ENCODE measurements at places on chromosomes 2 and 18.

DNA sequence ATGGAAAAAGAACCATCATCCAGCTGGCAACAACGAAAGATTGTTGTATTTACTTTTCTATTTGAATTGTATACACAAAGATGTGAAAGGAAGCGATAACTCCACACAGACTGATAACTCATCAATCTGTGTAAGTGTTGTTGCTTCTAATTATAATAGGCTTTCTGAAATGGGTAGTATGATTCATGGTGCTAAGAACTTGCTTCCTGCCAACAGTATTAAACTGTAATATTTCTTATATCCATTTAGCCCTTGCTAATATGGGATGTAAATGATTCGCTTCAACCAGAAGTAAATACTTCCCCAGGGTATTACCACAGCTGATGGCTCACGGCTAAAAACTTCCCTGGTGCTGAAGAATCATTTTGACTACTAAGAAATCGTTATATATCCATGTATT is 70.2 kb downstream of the TMEM163 start:
- no peak for DNase-seq

GRCh38 chr2:215772634-215773563 is 240.5 kb downstream of the MREG start:
- DNase-seq: no peak

- no peak for DNase-seq
Observed at GRCh38 chr2:135948642-135949355, 36.6 kb downstream of the DARS1 start.

DNA sequence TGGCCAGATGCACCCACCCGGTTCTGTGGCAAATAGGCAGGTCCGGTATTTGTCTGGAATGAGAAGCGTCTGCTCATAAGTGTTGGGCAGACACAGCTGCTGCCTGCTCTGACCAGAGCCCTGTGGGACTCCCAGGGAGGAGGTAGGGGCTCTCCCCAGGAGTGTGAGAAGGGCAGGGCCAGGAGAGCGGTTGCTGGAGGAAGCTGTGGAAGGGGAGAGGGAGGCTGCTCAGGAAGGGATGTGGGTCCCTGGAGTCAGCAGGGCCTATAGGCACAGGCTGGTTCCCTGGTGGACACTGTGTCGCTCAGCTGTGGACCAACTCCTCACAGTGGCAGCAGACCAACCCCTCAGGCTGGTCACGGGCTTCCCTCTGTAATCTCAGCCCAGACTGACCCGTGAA is 109.2 kb downstream of the DYSF start:
- no peak for DNase-seq

GRCh38 chr2:83340424-83340823 is 1118.7 kb downstream of the SUCLG1 start:
- no peak for DNase-seq

DNA sequence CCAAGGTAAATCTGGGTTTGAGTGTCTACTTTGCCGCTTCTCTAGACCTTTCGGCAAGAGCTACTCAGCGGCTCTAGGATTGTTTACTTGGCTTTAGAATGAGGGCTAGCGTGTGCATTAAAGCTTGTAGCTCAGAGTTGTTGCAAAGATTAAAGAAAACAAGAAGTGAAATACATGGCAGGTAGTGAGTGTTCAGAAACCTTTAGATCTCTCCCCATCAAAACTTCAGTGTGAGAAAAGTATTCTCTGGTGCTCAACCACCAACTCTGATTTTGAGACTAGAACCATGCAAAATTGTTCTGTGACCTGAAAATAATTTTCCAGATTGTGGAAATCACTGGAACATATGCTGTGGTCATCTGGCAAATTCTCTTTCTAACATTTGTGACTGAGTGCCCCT is 512.0 kb downstream of the CMPK2 start:
- no peak for DNase-seq

- no peak for DNase-seq
Observed at GRCh38 chr18:75162978-75163377, 46.0 kb downstream of the PTGR3 start.

DNA sequence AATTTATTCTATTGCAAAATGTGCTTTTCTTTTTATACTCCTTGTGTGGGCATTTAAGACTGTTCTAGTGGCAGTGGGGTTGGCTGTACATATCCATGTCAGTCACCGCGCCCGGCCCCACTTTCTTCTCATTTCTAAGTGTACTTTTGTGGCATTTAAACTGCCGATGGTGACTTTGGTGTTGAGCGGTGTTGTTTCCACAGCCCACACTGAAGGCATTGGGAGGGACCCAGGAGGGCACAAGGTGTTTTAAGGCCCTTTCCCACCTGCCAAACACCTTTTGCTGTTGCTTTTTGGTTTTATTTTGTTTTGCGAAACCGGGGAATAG is 369.7 kb downstream of the MTX2 start:
- no peak for DNase-seq

DNA sequence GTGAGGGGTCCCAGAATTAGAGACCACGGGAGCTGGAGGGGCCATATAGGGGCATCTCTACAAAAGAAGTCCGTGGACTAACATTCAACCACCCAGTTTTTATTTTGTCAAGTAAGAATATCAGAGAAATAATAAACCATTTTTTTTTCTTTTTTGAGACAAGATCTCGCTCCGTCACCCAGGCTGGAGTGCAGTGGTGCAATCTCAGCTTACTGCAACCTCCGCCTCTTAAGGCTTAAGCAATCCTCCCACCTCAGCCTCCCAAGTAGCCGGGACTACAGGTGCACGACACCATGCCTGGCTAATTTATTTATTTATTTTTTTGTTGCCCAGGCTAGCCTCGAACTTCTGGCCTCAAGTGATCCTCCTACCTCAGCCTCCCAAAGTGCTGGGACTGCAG is 82.7 kb downstream of the ZFP36L2 start:
- no peak for DNase-seq

- no peak for DNase-seq
Observed at GRCh38 chr2:238973038-238973739, 125.3 kb downstream of the TWIST2 start.

DNA sequence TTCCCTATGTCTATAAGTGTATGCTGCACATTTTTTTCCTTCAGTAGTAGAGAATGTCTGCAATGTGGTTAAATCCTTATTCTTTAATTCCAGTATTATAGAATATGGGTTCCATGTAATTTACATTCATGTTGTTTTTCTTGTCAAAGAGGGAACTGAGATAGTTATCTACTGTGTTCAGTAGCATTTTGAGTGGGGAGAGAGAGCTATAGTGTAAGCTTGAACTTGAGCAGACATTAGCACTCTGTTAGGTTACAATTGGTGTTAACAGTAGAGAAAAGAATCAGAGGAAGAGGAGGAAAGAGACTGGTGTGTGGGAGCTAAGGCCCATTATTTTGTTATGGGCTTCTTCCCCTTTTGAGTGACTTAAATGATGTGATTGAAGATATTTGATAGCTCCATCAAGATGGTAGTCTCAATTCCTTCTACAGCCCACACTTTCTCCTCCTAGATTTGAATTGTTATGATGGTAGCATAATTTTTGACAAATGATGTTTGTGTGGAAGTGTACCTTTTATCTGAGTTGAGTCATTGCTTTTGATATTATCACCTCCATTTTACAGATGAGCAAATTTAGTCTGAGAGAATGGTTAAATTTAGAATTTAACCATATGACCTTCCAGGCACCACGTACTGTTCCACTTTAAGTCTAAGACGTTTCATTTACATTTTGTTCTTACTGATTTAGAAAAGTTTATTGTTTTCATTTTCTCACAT is 71.3 kb downstream of the FMNL2 start:
- no peak for DNase-seq

DNA sequence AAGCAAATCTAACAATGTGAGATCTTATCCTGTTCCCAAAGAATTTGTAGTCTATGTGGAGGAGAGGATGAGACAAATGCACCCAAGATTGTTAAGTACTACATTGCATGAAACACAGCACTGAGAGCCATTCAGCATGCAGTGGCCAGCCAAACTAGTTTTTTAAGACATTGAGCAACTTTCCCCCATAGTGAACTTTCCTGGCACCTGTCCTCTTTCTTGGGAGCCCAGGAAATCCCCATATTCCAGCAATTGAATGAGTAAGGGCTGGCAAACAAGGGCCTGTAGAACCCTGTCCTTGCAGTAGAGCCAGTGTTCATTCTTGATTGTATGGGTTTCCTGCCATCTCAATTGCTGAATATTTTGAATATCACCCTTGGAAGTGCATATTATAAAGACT is 58.8 kb upstream of the FIGN start:
- DNase-seq: no peak

GRCh38 chr2:98861601-98862000 is 74.4 kb downstream of the CRACDL start:
- no peak for DNase-seq

DNA sequence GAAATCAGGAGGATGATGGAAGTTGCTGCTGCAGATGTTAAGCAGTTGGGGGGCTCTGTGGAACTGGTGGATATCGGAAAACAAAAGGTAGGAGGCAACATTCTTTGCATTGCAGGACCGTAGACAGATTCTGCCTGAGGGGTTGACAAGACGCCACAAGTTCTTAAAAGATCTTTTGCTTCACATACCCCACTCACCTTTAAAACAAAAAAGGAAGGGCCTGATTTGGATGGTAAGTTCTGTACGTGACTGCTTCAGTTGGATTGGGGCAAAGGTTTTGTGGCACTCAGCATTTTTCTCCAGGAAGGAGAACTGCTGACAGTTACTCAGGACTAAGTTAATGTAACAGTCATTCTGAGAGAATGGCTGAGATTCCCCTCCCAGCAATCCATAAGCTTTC is 5.2 kb downstream of the CNDP2 start:
- DNase-seq: no peak

- DNase-seq: no peak
Observed at GRCh38 chr2:158507141-158507540, 50.4 kb downstream of the PKP4 start.

DNA sequence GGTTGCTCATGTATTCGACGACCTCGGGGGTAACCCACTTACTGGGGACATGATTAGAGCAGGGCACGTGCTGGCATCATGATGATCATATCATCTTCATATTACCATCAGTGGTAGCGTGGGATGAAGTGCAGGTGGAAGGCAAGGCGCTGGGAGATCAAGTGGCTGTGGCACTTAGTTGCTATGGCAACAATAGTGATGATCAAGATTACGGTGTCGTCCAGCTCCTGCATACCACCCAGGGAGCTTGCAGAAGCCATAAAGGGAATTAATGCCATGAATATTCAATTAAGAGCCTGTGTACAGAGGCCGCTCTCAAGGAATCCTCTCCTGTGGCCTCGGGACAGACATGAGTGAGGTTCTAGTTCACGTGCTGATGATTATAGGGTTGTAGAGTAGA is 237.2 kb upstream of the COPS8 start:
- DNase-seq: no peak

GRCh38 chr2:214203744-214204289 is 207.0 kb upstream of the VWC2L start:
- DNase-seq: no peak

DNA sequence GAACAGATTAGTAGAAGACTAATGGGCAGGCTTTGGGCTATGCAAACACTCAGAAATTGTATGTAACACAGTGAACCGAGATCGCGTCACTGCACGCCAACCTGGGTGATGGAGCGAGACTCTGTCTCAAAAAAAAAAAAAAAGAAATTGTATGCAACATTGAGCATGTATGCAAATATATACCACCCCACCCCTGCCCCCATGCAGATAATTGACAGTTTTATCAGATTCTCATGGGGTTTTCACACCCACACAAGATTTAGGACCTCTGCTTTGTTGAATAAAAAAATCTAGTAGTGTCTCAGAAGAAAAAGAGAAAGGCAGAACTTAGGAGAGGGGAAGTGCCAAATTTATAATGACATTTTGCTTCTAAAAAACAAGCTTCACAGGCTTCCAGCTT is 131.6 kb upstream of the FN1 start:
- no peak for DNase-seq

- DNase-seq: no peak
Observed at GRCh38 chr18:2212598-2213205, 358.6 kb downstream of the METTL4 start.

DNA sequence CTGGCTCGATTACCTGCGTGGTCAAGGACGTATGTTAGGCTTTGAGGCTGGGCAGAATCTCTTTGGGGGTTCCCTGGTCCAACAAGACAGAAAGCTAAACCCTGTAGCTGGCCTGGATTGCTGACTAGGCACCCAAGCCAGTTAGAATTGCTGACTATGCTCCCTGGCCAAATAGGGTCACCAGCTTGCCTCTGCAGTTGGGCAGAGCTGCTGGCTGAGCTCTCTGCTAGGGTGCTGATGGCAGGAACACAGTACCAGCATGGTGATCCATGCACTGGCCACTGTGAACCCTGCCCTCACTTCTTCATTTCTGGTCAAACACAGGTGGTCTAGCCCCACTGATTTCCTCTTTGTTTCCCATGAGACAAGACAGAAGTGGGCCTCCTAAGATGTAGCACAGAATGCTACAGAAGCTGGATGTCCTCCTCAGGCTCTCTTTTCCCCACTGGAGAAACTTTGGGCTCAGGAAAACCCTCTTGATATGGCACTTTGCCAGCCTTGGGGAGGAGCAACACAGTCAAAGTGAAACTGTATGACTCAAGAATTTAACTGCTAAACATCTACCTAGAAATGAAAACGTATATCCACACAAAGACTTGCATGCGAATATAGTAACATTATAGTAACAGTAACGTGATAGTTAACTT is 20.8 kb downstream of the SP140L start:
- no peak for DNase-seq

DNA sequence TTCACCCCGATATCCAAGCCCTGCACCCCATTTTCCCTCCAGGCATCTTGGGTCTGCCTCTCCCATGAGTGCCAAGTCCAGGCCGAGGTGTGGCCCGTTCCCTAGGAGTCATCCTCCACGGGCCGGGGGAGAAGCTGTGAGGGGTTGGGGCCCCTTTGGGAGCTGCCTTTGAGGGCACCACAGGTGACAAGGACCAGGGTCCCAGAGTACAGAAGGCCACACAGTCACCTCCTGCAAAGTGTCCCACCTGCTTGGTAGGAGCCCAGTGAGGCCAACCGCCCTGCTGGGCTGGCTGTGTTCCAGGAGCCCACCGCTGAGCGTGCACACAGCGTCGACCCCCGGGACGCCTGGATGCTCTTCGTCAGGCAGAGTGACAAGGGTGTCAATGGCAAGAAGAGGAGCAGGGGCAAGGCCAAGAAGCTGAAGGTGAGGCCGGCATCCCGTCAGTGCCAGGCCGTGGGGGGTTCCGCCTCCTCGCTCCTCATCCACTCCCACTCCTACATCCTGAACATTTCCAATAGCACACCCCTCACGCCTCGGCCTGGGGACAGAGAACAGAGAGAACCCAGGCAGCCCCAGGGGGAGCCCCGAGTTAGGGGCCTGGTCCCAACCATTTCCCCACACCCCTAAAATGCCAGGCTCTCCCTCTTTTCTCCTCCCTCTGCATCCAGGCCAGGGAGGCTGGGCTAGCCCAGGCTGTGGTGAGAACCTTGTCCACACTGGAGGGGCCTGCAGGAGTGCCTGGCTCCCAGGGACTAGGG is 2.7 kb downstream of the ERFE start:
- DNase-seq: no peak

- DNase-seq: no peak
Observed at GRCh38 chr18:80183273-80184050, 63.9 kb downstream of the PARD6G start.
